Mammary epithelial cell (primary cell): ENCODE measurements at places on chromosomes 12 and 14. TPM values are rescaled to one million over a fixed set of nuclear protein-coding genes. Genes with fewer than 3 reads are reported as not detected.

The EEF1AKMT3 gene
- 8.2 TPM for total RNA-seq

The SCNN1A gene
- 74.8 and 171 TPM in 2 replicates for total RNA-seq

The OR6C4 gene
- not detected for total RNA-seq

The HPD gene
- not detected in 2 replicates for total RNA-seq

The RARG gene
- total RNA-seq = 79.0 and 87.4 TPM in 2 replicates
